Thoracic aorta (tissue), 2 donors: ENCODE measurements at places on chromosomes 11 and 22. TPM values are rescaled to one million over a fixed set of nuclear protein-coding genes. Genes with fewer than 3 reads are reported as not detected.
A peak's percentile ranks its signal among the peaks of the same experiment; 100 is the strongest.

DNA sequence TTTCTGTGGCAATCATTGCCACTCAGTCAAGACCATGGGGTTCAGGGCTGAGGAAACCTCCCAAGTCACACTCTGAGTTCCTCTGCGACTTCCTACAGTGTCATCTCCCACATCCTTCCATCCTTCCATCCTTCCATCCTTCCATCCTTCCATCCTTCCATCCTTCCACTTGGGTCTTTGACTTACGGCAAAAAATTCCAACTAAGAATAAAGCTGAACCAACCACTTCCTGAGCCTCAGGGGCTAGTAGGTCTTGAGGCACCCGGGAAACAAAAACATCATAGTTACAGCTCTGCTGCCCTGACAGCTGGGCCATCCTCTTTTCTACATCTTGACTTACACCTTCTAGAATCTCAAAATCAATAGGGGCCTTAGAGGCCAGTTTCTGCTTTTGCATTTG, 32.1 kb downstream of the EHF start:
- no peaks in the 10 kb centered on the region for H3K4me1 ChIP-seq
- no peaks in the 10 kb centered on the region for H3K27me3 ChIP-seq
- H3K27ac ChIP-seq: no peak overlapping the region
- no peaks in the 10 kb centered on the region for H3K36me3 ChIP-seq
- no peak overlapping the region for H3K4me3 ChIP-seq
- no peak for DNase-seq

DNA sequence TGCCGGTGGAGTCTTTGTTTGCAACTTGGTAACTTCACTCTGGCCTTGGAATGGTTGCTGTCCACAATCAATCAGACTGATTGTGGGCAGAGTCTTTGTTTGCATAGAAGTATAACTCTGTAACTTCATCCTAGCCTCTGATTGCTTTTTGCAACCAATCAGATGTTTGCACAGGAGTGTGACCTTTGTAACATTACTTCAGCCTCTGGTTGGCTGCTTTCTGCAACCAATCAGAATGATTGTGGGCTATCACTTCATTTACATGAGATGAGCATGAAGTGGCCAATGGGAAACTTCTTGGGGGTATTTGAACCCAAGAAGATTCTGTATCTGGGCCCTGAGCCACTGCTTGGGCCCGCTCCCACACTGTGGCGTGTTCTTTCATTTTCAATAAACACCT, 79.6 kb upstream of the CLDN5 start:
- H3K27me3 ChIP-seq: no peaks in the 10 kb centered on the region
- no peaks in the 10 kb centered on the region for H3K36me3 ChIP-seq
- no peaks in the 10 kb centered on the region for H3K4me1 ChIP-seq
- DNase-seq: no peak
- H3K27ac ChIP-seq: no peak overlapping the region

- no peaks in the 10 kb centered on the region for H3K36me3 ChIP-seq
- H3K27ac ChIP-seq: no peak overlapping the region
- DNase-seq: no peak
- H3K4me1 ChIP-seq: peaks cover 20% of the 10 kb centered on the region
- peak overlapping the region; percentile 84 for H3K4me3 ChIP-seq
These were observed 667 bp downstream of the DGCR6L start for GRCh38 chr22:20319041-20319744.

- no peak for DNase-seq
- H3K27ac ChIP-seq: no peak overlapping the region
- H3K27me3 ChIP-seq: no peaks in the 10 kb centered on the region
- no peaks in the 10 kb centered on the region for H3K36me3 ChIP-seq
- no peak overlapping the region for H3K4me3 ChIP-seq
These were observed 253.6 kb upstream of the LRRC4C start for GRCh38 chr11:41713030-41713429.

- no peaks in the 10 kb centered on the region for H3K36me3 ChIP-seq
- no peaks in the 10 kb centered on the region for H3K27me3 ChIP-seq
- no peak overlapping the region for H3K27ac ChIP-seq
- no peak overlapping the region for H3K4me3 ChIP-seq
These were observed 189.2 kb downstream of the CSNK2A3 start for GRCh38 chr11:11163669-11164333.

GRCh38 chr22:39128508-39128907, 24.0 kb downstream of the CBX7 start:
- DNase-seq: no peak
- H3K27me3 ChIP-seq: no peaks in the 10 kb centered on the region
- H3K27ac ChIP-seq: no peak overlapping the region

DNA sequence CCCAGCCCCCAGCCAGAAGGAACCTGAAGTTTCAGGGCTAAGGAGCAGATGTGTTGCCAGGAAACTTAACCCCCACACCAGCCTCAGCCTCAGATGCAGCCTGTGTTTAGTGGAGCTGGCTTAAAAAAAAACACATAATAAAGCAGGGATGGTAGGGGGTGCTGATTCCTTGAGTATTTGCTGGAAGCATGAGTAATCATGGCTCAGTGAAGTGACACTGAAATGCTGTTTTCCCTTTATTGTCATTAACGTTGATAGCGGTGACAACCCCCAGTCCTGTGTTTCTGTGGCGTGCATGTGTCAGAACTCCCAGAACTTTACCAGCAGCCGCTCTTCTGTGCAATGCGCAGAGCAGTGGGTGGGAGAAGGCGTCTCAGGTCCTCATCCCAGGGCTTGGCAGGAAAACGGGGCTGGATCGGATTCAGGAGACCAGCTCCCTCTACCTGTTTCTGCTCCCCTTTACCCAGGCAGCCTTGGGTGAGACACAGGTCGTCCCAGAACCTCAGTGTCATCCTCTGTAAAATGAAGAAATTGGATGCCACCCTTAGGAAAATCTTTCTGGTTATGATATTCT, 1282.1 kb downstream of the TBC1D22A start:
- H3K4me3 ChIP-seq: no peak overlapping the region
- H3K36me3 ChIP-seq: no peaks in the 10 kb centered on the region
- H3K27me3 ChIP-seq: no peaks in the 10 kb centered on the region
- no peak for DNase-seq
- H3K27ac ChIP-seq: no peak overlapping the region
- no peaks in the 10 kb centered on the region for H3K4me1 ChIP-seq

GRCh38 chr22:38792833-38793232, 1.1 kb downstream of the DNAL4 start:
- H3K27me3 ChIP-seq: no peaks in the 10 kb centered on the region
- H3K4me1 ChIP-seq: peaks cover 22% of the 10 kb centered on the region
- H3K4me3 ChIP-seq: peak overlapping the region; percentile 75
- DNase-seq: no peak
- H3K27ac ChIP-seq: peak overlapping the region; percentile 70

- no peaks in the 10 kb centered on the region for H3K27me3 ChIP-seq
- peaks cover 22% of the 10 kb centered on the region for H3K36me3 ChIP-seq
- H3K4me1 ChIP-seq: peaks cover 96% of the 10 kb centered on the region
- peak overlapping the region; percentile 95 for H3K27ac ChIP-seq
These were observed 98.2 kb upstream of the NNMT start for GRCh38 chr11:114197799-114198500.

DNA sequence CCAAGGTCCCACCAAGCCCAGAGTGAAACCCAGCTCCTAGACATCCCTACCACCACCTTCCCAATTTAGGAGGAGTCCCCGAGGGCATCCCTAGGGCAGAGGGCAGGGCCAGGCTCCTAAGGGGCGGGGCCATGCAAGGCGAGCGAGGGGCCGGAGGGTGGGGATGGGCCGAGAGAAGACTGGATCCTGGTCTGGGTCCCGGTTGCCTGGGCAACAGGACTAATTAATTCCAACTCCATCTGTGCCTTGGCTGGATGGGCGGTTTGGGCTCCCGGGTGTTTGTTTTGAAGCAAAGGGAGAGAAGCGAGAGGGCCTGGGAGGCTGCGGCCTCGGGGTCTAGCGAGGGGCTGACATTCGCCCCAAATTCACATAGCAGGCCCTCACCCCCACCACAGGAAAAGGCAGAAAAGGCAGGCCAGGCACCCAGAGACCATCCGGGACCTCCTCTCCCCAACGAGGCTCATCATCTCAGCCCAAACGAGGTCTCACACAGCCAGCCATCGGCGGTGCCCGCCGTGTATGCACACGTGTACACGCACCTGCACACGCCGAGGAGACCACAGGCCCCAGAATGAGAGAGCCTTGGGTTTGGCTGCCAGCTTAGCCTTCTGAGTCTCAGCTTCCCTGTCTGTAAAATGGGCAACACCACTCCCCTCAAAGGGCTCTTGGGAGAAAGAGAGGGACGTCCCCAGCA, 23.9 kb downstream of the ELFN2 start:
- H3K27ac ChIP-seq: no peak overlapping the region
- no peak for DNase-seq
- H3K27me3 ChIP-seq: no peaks in the 10 kb centered on the region
- no peaks in the 10 kb centered on the region for H3K4me1 ChIP-seq

- no peaks in the 10 kb centered on the region for H3K4me1 ChIP-seq
- H3K4me3 ChIP-seq: no peak overlapping the region
- no peak overlapping the region for H3K27ac ChIP-seq
- no peaks in the 10 kb centered on the region for H3K36me3 ChIP-seq
These were observed 164.6 kb downstream of the ST3GAL4 start for GRCh38 chr11:126519764-126520734.

- no peaks in the 10 kb centered on the region for H3K27me3 ChIP-seq
- H3K27ac ChIP-seq: no peak overlapping the region
- DNase-seq: no peak
- H3K36me3 ChIP-seq: no peaks in the 10 kb centered on the region
- H3K4me3 ChIP-seq: no peak overlapping the region
- no peaks in the 10 kb centered on the region for H3K4me1 ChIP-seq
These were observed 4.9 kb upstream of the OR52W1 start for GRCh38 chr11:6194065-6194581.

DNA sequence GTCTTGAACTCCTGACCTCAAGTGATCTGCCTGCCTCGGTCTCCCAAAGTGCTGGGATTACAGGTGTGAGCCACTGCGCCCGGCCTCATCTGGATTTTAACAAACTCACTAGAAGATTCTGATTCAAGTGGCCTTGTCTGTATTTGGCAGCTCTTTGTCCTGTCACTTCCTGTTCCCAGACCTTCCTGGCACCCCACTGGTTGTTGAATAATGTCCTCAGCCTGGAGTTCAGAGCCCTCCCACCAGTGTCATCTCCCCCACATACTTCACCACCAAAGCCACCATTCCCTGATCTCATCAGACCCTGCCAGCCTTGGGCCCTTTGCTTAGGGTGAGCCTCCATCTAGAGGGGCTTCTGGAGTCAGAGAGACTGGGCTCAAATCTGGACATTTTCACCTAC, 3.3 kb downstream of the PELI3 start:
- no peak overlapping the region for H3K4me3 ChIP-seq
- no peak overlapping the region for H3K27ac ChIP-seq
- no peaks in the 10 kb centered on the region for H3K4me1 ChIP-seq

GRCh38 chr11:20729597-20730105, 60.3 kb downstream of the NELL1 start:
- no peaks in the 10 kb centered on the region for H3K4me1 ChIP-seq
- no peak overlapping the region for H3K27ac ChIP-seq
- no peaks in the 10 kb centered on the region for H3K36me3 ChIP-seq

DNA sequence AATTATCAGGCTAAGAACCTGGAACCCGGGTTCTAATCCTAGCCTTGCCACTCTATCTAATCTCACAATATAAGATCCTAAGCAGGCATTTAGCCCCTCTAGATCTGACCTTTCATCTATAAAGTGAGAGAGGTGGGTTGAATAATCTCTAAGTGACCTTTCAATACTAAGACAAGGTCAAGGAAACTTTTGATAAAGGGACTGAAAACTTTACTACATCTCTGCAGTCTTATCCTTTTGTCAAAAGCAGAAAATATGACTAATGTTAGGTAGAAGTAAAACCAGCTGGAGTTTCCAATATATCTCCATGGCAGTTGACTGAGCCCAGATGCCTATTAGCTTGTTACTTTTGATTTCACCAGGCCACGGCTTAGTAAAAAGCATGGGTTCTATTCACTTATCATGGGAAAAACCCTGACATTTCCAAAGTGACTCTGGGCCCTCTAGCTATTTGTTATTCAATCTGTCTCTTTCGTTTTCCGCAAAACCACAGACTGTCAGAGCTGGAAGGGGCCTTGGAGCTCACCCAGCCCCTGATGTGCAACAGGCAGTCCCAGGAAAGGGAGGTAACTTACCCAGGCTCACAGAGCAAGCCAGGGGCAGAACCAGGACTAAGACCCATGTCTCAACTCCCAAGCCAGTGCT, 75.8 kb downstream of the RAB30 start:
- no peak for DNase-seq
- no peaks in the 10 kb centered on the region for H3K4me1 ChIP-seq
- no peak overlapping the region for H3K4me3 ChIP-seq
- no peaks in the 10 kb centered on the region for H3K36me3 ChIP-seq
- no peaks in the 10 kb centered on the region for H3K27me3 ChIP-seq
- H3K27ac ChIP-seq: peak overlapping the region; percentile 3

- no peak overlapping the region for H3K4me3 ChIP-seq
- H3K36me3 ChIP-seq: no peaks in the 10 kb centered on the region
- DNase-seq: no peak
- H3K27me3 ChIP-seq: no peaks in the 10 kb centered on the region
- no peak overlapping the region for H3K27ac ChIP-seq
- peaks cover 35% of the 10 kb centered on the region for H3K4me1 ChIP-seq
These were observed 128.0 kb upstream of the ANO1 start for GRCh38 chr11:69950120-69950519.

GRCh38 chr11:134050541-134051383, 18.1 kb upstream of the JAM3 start:
- no peaks in the 10 kb centered on the region for H3K27me3 ChIP-seq
- no peaks in the 10 kb centered on the region for H3K36me3 ChIP-seq
- DNase-seq: no peak
- H3K27ac ChIP-seq: no peak overlapping the region
- H3K4me3 ChIP-seq: peak overlapping the region; percentile 58

GRCh38 chr11:47378836-47379170, 456 bp upstream of the SPI1 start:
- H3K4me1 ChIP-seq: no peaks in the 10 kb centered on the region
- no peak for DNase-seq
- H3K27me3 ChIP-seq: no peaks in the 10 kb centered on the region
- no peak overlapping the region for H3K27ac ChIP-seq
- H3K36me3 ChIP-seq: no peaks in the 10 kb centered on the region

- H3K27me3 ChIP-seq: no peaks in the 10 kb centered on the region
- H3K4me1 ChIP-seq: peaks cover 7% of the 10 kb centered on the region
- no peaks in the 10 kb centered on the region for H3K36me3 ChIP-seq
- no peak overlapping the region for H3K27ac ChIP-seq
These were observed 406.6 kb downstream of the LARGE1 start for GRCh38 chr22:33513388-33514338.

DNA sequence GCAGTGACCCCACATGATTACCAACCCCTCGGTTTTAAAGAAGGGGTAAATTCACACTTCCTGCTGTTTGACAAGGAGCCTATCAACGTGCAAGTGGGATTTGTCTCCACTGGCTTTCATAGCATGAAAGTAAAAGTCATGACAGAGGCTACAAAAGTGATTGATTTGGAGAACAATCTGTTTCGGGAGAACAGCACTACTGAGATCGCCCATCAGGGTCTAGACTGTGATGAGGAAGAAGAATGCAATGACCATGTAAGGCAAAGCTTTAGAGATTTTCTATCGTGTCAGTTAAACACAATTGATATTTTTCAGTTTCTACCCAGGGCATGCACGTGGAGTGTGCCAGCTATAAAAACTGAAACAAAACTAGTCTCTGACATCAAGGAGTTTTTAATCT, 41.7 kb downstream of the HORMAD2 start:
- H3K36me3 ChIP-seq: no peaks in the 10 kb centered on the region
- H3K4me1 ChIP-seq: no peaks in the 10 kb centered on the region
- H3K4me3 ChIP-seq: no peak overlapping the region
- DNase-seq: no peak
- no peak overlapping the region for H3K27ac ChIP-seq

The C11orf42 gene
- total RNA-seq: not detected

The HOATZ gene
- total RNA-seq: not detected

The OR51B5 gene
- total RNA-seq: 0.49 TPM

The FAM111B gene
- not detected for total RNA-seq

The TANGO2 gene
- 109 TPM for total RNA-seq

The POU2F3 gene
- total RNA-seq: not detected

The UBQLNL gene
- total RNA-seq: 0.56 TPM

The MISFA gene
- total RNA-seq: 17.3 TPM

The APOA4 gene
- 0.99 TPM for total RNA-seq

The TRABD gene
- 31.7 TPM for total RNA-seq

The RCOR2 gene
- total RNA-seq: 3.8 TPM

The ST14 gene
- total RNA-seq: 6.9 TPM

The DNAJB7 gene
- total RNA-seq: not detected
